ENCODE measurements at places on chromosomes 16 and 17.

GRCh38 chr17:44972953-44973352 lies 4.8 kb upstream of the C1QL1 start:
- DNase-seq, result no peak

DNA sequence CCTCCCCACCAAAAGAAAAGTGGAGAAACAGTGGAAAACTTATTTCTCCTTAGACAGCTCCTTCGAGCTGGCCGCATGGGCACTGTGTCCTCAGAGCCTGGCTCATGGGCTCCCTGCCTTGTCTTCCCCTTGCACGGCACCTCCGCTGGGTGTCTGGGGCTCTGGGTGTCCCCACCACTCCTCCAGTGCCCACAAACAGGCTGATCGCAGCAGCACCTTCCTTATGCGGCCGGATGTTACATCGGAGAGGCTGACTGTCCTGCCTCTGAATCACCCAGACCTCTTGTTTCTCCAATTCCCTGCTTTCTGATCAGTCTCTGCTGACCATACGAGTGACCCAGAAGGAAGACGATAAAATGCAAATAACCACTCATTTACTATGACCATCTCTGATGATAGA lies 121.7 kb downstream of the SLC39A11 start:
- DNase-seq, result no peak

GRCh38 chr16:56357765-56358322 lies 67.5 kb downstream of the AMFR start:
- DNase-seq, result no peak

DNA sequence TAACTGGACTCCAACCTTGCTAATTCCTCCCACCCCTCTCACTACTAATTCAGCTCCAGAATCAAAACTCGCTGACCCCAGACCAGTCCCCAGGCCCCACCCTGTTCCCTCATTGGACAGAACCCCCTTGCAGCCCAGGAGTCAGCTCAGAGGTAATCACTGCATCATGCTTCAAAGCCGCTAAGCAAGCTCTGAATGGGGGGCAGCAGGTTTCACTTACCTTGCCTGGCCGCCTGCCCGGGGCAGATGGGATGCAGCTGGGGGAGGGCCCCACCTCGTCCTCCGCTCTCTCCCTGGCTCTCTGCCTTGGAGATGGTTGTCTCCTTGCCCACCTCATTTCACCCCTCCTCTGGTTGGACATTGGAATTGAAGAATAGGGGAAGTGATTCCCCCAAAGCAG lies 4.8 kb upstream of the NGFR start:
- DNase-seq, result no peak

GRCh38 chr16:79372503-79373184 lies 227.9 kb downstream of the MAF start:
- DNase-seq, result no peak

DNA sequence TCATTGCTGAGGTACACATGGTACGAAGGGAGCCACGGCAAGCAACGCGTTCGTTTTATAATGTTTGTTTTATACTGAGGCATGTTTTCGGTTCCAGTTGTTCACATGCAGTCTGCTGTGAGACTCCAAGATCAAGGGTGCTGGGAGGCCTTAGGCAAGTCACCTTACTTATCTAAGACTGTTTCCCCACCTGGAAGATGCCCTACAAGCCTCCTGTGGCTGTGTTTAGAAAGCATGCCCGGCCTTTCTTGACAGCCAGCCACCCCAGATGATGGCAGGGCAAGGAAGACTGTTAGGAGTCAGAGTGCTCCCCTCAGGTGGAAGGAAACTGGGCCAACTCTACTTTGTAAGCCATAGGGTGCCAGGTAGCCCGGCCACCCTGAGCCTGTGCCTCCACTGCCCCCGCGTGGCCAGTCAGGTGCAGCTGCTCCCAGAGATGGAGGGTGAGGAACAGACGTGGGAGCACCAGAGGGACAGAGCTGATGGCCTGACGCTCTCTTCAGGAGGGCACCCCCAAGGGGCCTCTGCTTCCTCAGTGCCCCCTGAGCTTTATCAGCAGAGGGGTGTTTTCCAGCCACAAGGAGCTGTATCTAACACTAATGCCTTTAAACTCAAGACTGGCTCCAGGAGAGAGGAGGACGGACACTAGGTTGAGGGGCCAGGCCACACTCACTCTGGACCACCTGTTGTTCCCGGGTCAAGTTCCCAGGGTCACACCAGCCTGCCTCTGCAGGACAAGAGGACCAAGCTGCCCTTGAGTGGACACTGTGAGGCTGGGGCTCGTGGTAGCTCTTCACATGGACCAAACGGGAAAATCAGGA lies 5.4 kb downstream of the NAT9 start:
- DNase-seq, result peak; percentile 45

DNA sequence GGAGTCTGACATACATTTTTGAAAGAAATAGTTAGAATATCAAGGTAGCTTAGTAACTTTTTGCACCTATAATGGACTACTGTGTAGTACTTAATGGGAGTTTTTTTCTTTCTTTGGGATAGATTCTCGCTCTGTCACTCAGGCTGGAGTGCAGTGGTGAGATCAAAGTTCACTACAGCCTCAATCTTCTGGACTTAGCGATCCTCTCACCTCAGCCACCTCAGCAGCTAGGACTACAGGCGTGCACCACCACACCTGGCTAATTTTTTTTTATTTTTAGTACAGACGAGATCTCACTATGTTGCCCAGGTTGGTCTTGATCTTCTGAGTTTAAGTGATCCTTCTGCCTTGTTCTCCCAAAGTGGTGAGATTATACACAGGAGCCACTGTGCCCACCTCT lies 9.5 kb downstream of the TAOK1 start:
- DNase-seq, result no peak

GRCh38 chr16:68490829-68491575 lies 42.7 kb upstream of the SMPD3 start:
- no peak for DNase-seq

DNA sequence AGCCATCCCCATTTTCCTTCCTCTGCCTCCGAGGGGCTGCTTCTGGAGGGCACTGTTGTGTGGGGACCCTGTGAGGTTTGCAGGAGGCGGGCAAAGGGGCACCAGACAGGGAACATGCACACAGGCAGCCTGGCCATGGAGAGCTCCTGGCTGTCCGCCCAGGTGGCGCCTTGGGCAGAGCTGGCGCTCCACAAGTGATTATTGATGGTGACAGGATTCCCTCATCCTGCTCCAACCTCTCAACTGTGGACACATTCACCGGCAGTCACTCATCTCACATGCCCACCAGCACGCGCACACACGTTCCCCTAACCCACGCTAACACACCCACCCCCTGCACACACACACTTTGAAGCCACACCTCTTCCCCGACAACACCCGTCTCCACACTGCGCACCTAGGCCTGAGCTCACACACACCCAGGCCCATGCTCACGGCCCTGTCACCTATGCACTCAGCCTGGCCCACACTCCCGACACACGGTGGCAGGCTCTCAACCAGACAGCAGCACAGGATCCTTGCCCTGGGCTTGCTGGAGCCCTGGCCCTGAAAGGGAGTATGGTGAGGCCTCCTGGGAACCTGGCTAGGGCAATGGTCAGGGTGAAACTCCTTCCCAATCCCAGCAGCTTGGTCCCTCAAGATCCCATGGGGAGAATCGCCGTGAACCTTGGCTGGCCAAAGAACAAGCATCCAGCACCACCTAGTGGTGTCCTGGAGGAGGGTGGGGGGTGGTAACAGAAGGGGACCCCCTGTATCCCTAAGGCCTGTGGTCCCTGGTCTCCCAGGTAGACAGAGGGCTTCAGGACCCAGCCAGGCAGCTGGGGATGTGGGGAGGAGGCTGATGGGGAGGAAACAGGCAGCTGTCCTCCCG lies 3.6 kb downstream of the PNMT start:
- DNase-seq, result peak; percentile 27

DNA sequence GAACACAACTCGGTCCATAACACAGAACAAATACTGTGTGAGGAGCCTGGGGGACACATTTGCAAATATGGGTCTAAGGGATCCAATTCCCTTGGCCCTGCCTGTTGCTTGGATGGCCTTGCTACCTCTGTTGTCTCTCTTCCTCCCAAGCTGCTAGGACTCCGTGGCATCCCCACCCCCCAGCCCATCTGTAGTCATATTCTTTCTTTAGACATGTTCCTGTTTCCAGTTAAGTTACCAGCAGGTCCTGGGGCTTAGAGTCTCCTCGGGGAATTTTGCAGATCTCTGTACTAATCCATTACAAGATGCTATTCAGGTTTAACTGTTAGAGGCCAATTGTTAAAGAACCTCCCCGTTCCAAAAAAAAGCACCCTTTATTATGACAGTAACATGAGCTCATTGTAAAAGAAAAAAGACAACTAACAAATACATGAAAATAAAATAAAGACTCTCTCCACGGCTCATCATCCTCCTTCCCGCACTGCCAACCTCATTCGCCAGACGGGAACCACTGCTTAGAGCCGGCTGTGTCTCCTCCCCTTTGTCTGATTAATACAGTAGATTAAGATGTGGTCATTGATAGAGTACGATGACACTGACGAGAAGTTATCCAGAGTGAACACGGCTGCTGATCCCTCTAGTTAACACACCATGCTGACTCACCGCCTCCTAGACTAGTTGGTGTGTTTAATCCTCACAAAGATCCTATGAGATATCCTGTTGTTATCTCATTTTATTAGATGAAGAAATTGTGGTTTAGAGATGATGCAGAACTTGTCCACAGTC lies 22.2 kb downstream of the HS3ST4 start:
- no peak for DNase-seq

DNA sequence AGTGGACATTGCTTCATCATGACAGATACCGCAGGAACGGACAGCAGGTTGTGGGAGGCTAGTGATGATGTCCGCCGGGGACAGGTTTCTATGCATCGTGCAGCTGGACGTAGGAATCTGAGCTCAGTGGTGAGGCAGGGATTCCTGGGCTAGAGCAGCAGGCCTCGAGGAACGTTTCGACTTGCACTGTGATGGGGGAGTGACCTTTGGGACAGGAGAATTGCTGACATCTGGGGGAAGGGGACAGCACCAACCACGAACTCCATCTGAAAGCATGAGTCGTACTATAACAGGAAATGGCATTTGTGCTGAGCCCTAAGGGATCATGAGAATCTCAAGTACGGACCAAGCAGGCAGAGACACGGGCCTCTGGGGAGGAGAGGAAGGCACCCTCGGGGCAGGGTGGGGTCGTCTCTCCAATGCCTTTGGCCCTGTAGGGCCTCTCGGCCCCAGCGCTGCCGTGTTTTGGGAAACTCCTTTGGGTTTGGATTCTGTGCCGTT lies 65.8 kb upstream of the ENDOV start:
- DNase-seq, result no peak

DNA sequence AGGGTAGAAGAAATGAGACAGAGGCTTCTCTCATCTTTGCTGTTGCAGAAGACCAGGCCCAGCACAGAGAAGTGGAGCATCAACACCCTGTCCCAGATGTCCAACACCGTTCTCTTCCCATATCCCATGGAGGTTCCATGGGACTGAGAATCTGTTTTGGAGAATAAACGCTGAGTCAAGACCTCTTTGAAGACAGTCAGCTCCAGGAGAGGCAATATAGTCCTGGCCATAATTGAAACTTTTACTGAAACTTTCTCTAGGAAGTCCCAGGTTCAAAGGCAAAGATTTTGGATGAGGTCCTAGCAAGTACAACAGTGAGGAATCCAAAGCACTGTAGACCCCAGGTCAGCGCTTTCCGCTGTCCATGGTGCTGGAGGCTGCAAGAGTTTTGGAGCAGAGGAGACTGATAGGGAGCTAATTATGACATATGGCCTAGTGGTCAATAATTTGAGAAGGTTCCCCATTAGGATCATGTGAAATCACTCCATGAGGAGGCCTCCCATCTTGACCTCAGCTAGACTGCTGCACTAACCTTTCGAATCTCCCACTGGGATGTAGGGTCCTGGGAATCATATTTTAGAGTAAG lies 36.0 kb downstream of the OSBPL7 start:
- DNase-seq, result peak; percentile 65

- no peak for DNase-seq
These were observed 48.0 kb downstream of the TMEM235 start for GRCh38 chr17:78279360-78279990.

DNA sequence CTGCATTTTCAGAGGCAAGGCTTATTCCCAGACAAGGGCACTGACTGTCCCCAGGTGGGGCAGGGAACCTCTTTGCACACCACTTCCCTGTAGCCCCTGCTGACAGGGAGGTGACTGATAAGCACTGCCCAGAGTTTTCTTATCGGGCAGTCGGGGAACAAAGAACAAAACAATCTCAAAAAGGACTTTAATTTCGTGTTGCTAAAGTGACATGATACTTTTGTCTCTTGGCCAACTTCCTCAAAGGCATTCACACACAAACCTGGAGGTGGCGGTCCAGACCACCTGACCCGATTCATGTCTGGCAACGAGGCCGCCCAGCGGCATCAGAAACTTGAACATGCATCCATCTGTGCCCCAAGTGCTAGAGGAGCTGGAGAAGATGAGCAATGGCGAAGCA lies 28.9 kb downstream of the ZDHHC7 start:
- DNase-seq, result no peak

GRCh38 chr17:36879624-36880131 lies 57.6 kb upstream of the LHX1 start:
- DNase-seq, result no peak

DNA sequence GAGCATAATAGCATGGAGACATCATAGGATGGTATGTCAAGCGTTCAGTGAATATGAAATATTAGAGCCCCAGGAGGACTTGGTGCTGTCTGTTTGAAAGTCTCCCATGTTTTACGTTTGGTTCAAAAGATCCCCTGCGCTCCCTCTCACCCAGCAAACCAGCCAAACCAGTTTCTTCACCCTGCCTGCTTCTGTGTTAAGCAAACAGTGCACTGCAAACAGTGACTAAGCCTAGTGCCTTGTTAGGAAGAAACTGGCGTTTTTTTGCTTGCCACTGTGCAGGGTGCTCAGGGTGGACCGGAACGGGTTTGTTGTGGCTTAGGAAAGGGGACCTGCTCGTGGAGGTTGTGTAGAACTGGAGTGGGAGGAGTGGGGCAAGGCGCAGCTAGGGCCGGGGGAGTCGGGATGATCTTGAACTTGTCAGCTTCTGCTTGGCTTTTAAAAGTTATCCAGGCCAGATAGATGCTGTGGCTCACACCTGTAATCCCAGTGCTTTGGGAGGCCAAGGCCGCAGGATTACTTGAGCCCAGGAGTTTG lies 7.7 kb downstream of the CDH1 start:
- no peak for DNase-seq

- no peak for DNase-seq
These were observed 211.0 kb upstream of the IRX5 start for GRCh38 chr16:54719624-54720023.

GRCh38 chr16:50326835-50327465 lies 41.8 kb downstream of the BRD7 start:
- no peak for DNase-seq

GRCh38 chr17:77706938-77707337 lies 251.6 kb upstream of the TNRC6C start:
- DNase-seq, result no peak

- DNase-seq, result no peak
These were observed 792.5 kb downstream of the KCNJ18 start for GRCh38 chr17:22484826-22485225.
